ENCODE measurements at places on chromosomes 2 and 18.

DNA sequence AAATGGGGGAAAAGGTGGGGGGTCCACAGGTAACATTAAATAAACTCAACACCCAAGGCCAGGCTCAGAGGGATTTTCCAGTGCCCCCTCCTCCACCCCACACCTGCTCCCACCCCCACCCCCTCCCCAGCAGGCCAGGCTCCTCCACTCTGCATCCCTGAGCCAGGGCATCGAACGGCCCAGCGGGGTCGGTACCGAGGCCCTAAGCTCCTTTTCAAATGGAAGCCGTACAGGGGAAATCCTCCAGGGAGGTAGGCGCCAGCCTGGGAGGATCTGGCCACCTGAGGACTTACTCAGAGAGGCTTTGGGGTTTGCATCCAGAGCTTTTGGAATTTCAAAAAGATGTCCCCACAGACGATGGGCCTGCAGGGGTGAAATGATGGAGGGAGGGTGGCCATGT is 46.5 kb downstream of the ZFP36L2 start:
- DNase-seq: no peak

GRCh38 chr18:54165450-54165849 is 59.0 kb downstream of the MBD2 start:
- DNase-seq: no peak

GRCh38 chr18:48790869-48791635 is 159.7 kb downstream of the SMAD7 start:
- no peak for DNase-seq

- no peak for DNase-seq
Observed at GRCh38 chr2:207205173-207205957, 39.6 kb upstream of the KLF7 start.

DNA sequence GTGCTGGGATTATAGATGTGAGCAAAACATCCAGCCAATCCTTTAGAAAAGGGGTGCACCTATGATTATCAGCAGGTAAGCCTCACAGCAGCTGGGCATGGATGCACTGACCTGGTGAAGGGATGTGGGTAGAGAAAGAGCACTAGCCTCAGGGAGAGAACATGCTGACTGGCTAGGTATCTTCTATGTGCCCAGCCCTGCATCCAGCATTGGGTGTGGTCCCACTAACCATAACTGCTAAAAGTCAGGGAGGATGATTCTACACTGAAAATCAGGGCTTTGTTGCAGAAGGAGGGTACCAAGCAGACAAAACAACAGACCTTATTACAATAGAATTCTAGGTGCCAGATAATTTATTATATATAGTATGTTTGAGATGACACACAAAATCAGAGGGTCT is 21.1 kb upstream of the RGPD8 start:
- no peak for DNase-seq

DNA sequence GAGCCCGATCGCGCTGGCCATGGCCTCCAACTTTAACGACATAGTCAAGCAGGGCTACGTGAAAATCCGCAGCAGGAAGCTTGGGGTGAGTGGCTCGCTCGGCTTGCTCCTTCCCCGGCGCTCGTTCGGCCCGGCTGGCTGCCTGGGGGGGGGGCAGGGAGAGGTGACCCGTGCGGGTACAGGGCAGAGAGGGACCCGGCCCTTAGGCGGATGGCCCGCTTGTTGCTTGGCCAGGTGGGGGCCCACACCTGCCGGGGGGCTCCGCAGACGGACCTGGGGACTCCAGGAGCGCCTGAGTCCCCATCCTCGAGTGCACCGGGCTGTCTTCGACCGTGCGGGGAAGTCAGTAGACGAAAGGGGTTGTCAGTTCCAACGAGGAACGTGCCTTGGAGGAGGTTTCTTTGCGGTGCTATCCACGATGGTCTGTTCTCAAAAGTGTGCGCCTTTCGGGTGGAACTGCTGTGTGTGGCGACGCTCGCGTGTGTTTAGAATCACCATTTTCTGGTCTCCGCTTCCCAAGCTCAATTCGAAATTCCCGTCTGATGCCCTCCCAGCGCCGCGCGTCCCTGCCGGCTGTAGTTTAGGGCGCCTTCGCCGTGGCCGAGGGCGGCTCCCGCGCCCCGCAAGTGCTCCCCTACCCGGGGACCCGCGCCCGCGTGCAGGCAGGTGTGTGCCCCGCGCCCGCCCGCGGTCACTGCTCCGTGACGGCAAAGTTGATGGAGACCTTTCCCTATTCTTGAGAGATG is 711 bp downstream of the DOK6 start:
- peak; percentile 26 for DNase-seq

DNA sequence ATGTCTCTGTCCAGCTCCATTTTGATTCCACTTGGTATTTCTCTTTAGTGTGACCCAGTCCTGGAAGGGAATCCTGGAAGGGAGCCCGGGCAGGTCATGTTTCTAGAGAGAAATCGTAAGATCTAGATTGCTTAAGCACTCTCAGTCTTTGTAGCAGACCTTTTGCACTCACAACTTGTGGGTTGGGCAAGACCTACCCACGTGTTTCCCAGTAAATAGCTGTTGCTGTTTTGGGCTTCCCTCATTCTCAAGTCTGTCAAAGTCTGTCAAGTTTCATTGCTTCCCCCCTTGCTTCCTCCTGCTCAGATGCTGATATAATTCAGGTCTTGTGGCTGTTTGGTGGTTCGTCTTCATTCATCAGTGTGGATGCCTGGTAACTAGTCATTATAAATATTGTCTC is 17.4 kb upstream of the NEMP2 start:
- DNase-seq: no peak

DNA sequence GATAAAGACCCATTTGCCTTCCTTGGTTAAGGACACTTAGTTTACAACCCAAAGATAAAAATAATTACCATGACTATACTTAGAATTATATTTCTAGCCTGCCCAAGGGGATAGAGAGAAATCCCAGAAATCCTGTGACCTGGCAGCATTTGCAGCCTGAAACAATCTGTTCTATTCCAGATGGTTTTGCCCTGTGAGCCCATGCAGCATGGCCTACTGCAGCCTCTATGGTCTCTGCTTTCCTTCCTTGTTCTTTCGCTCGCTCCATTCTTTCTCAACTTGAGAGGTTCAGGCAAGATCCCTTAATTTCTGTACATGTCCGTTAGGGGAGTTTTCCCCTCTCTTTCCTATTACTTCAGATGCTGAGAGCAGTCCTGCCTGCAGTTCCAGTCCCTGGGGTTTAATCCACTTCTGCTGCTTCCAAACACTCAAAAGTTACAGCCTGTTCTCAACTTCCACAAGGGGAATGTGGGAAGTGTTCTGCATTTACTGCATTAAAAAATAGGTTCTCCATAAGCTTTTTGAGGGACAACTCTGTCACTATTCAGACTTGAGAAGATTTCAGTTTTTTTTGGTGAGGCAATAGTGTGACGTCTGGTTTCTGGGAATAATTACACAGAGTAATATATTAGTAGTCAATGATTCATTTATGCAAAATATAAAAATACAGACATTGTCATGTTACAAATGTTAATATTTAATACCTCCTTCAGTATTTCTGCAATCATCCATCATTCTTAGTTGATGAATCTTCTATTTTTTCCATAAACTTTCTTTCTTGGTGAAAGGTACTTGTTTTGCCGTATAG is 80.3 kb downstream of the CDCA7 start:
- no peak for DNase-seq

DNA sequence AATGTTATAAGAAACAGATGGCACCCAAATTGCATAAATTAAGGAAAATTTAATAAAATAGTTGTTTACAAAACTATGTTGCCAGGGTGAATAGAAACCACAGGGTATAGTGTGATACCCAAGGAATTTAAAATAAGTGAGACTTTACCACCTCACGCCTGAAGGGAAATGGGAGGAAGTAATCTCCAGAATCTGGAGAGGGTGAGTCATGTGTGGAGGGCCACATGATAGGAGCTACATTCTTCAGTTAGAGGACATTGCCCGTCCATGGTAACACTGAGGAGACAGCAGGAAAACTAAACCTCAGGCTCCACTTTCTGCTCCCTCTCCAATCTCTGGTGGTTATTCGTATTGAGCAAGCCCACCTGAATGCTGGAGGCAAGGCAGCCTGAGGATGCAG is 97.2 kb upstream of the NXPH2 start:
- DNase-seq: no peak

DNA sequence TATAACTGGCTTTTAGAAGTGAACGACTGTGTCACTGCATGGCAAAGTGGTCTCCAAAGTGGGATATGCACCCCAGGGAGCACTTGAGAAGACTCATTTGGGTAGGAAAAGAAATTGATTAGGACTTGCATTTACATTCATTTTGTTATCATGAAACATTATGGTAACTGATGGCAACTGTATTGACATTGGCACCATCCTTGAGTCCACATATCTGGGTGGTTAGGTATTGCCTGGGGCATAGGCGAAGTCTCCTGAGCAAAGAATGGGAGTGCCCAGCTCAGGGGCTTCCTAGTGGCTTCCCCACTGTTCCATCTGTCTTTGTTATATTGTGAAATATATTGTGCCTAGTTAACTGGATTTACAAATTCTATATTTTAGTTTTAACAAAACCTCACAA is 29.2 kb downstream of the SPATS2L start:
- DNase-seq: no peak

DNA sequence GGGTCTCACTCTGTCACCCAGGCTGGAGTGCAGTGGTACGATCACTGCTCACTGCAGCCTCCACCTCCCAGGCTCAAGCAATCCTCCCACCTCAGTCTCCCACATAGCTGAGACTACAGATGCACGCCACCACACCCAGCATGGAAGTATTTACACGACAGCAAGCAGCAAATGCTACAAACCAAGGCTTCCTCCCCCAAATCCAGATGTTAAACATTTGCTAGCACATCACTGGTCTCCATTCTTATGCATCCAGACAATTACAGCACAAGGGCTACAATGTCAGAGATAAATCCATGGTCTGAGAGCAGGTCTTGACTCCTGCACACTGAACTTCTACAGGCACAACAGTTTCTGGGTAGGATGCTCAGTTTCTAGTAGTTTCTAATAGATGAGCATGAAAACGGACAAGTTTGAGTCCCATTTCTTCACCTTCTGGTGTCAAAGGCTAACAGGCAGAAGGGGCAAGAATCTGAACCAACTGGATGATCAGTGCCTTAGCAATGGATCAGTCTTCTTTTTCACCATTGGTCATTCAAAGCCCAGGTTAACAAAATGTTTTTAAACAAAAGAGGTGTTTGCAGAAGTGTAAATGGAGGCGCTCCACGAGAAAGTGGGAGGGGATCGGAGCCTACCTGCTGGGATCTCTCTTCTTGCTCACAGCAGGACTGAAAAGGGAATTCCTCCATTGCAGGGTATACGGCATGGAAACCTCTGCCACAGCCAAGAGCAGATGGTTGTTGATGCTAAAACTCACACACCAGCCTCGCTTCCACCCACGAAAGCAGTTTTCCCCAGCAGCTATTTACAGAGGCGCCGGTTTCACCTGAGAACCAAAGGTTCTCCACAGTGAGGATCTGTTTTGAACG is 135.0 kb upstream of the ARL4C start:
- no peak for DNase-seq

GRCh38 chr2:168658706-168659105 is 143.7 kb upstream of the NOSTRIN start:
- no peak for DNase-seq

DNA sequence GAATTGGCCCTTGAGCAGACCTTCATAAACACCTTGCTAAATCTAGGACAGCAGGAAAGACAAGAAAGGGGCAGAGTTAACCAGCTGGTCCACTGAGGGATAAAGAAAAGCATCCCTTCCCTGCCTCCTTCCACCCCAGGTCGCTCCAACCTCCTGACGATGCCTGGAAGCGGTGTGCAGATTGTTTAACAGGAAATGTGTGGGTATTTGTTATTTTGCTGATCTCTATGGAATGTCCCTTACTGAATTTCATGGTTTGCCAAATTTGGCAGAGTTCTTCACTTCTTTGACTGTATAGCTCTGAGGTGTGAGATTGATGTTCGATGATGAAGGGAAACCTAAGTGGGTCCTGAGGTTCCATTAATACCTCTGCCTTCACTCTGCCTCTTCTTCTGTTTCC is 72.9 kb downstream of the MAP3K20 start:
- peak; percentile 48 for DNase-seq

GRCh38 chr2:74188018-74188601 is 9.4 kb upstream of the MOB1A start:
- DNase-seq: peak; percentile 91

- DNase-seq: no peak
Observed at GRCh38 chr18:63161032-63161760, 158.4 kb downstream of the BCL2 start.

- DNase-seq: peak; percentile 8
Observed at GRCh38 chr2:108855194-108855593, 68.6 kb downstream of the CCDC138 start.

GRCh38 chr2:13091861-13092378 is 375.2 kb downstream of the TRIB2 start:
- DNase-seq: no peak

GRCh38 chr2:188576651-188577050 is 285.0 kb downstream of the GULP1 start:
- DNase-seq: peak; percentile 81

DNA sequence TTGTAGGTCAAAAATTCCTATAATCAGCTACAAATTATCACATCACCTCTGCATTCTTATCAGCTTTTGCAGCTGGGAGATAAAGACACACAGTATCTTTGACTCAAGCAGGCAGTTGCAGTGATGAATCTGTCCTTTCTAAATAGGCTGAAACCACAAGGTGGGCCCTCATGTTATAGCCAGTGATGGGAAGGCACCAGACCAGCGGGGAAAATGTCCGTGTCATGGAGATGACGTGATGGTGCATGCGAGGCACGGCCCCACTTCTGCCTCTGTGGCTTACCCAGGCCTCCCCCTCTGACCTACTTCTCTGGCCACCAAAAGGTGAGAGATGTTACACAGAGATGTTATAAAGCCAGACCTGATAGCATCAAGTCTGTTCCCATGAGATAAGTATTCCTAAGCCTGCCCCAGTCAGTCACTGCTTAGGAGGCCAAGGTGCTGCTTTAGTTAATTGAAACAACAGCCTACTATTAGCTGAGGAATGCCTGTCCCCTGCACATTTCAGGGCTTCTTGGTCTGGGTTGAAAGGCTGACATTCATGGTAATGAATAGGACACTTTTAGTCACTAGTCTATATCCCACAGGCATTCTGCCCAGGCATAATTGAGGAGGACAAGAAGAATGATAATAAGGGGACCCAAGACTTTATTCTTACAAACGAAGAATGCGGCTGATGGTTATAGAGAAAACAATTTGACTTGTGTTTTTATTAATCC is 327.9 kb downstream of the LPIN1 start:
- no peak for DNase-seq

DNA sequence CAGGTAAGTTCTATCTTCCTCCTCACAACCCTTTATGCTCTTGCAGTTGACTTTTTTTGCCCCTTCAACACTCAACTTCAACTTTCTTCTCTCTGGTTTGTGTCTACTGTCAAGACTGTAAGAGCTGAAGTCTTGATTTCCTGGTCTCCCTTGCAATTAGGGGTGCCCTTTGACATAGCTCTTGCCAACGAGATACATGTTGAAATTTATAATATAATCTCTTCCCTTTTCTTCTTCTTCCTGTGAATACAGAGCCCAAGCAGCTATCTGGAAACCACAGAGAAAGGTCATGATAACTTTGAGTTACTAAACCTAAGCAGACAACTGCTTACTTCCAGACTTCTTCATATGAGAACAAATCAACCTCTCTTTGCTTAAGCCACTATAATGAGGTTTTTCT is 163.5 kb downstream of the MC4R start:
- DNase-seq: no peak
